ENCODE measurements at places on chromosomes 5 and 9. TPM values are rescaled to one million over a fixed set of nuclear protein-coding genes. Genes with fewer than 3 reads are reported as not detected.

The MEIKIN gene
- not detected for total RNA-seq

The IL4 gene
- total RNA-seq = 0.32 TPM

The MAP3K1 gene
- 22.9 TPM for total RNA-seq

- DNase-seq = no peak
Observed at GRCh38 chr5:41485533-41485932, 24.9 kb downstream of the PLCXD3 start.

All from activated CD4-positive, alpha-beta T cell treated with anti-CD3 and anti-CD28 coated beads for 36 hours (primary cell).